Psoas muscle (tissue), 8 donors: ENCODE measurements at places on chromosomes 3 and 15.

DNA sequence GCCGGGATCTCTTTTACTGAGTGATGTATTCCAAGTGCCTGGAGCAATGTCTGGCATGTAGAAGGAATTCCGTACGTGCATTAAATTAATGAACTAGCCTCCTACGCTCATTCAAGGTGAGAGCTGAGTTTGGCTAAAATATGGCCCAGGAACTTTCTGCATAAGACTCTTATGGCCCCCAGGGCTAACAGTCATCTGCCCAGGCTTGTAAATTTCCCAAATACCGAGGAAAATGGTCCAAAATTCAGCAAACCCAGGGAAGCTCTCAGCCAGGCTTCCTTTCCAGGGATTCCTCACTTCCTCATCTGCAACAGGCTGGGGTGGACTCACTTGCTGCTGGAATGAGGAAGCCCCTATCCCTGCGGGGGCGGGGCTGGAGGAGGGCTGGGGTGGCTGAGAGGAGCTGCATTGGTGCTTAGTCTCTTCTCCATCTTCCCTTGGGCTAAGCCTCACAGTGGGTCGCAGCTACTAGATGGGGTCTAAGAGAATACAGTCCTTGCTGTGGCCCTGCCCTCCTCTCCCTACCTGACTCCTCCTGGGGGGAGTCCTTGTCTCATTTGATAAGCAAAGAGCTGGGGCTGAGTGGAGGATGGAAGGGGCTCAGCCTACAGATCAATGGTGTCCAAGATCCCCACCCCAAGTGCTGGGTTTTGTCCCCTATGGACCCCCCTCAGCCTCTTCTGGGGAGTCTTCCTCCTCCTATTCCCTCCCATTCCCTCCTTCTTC lies 28.5 kb upstream of the APOD start:
- DNase-seq, result peak; percentile 48

GRCh38 chr3:145144361-145144760 lies 1016.6 kb downstream of the PLOD2 start:
- no peak for DNase-seq

- DNase-seq, result no peak
Observed at GRCh38 chr15:38758043-38758442, 193.4 kb upstream of the RASGRP1 start.

DNA sequence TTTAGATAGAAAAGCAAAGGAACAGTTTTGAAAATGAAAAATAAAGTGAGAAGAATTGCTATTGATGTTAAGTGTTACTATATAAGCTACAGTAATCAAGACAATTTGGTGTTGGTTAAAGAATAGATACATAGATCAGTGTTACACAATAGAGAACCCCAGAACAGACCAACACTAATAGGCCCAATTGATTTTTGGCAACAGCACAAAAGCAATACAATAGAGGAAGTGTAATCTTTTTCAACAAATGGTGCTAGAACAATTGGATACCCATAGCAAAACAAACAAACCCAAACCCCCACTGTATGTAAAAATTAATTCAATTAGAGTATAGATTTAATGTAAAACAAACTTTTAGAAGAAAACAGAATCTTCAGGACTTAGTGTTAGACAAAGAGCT lies 61.8 kb downstream of the ATP11B start:
- DNase-seq, result no peak

GRCh38 chr3:32404714-32405113 lies 13.1 kb downstream of the CMTM7 start:
- DNase-seq, result no peak

DNA sequence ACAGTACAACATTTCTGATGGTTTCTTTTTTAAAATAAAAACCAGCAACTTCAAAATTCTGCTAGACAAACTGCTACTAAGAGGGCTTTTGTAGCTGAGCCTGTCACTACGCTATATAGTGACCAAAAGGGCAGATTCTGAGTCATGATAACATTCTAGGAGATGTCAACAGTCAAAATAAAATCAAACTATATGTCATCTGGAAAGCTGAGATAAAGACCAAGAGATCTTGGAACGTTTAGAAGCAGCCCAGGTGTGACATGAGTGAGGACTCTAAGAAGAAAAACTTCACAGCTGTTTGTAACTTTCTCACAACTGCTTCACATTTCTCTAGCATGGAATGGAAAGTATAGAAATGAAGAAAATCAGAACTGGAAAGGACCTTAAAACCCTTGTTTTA lies 84.6 kb downstream of the FILIP1L start:
- no peak for DNase-seq

DNA sequence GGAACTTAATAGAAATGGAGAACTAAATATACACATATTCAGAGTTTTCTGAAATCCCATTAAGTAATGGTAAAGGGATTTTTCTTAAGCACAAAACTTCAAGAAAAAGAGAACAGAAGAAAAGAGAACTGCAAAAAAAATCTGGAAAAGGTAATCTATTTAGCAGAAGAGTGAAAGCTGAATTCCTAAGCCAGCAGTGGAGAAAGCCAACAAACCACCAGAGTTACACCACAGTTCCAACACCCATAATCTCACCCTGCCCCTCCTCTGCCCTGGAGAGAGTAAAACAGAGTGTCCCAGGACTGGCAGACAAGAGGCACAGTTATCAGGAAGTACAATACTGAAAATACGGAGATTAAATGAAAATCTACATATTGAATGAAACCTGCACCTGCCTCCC lies 29.4 kb downstream of the TP53BP1 start:
- no peak for DNase-seq
